ENCODE measurements at places on chromosomes 4 and X. TPM values are rescaled to one million over a fixed set of nuclear protein-coding genes. Genes with fewer than 3 reads are reported as not detected.

YIPF6 gene
- total RNA-seq = 41.6 TPM

ADGRG4 gene
- 0.13 TPM for total RNA-seq

ZCCHC12 gene
- not detected for total RNA-seq

TTC29 gene
- 0.28 TPM for total RNA-seq

CTAG2 gene
- 0.28 TPM for total RNA-seq

NR3C2 gene
- 43.4 TPM for total RNA-seq

ARMCX1 gene
- total RNA-seq = 15.6 TPM

FAAH2 gene
- total RNA-seq = 17.0 TPM

GUCY1B1 gene
- 24.7 TPM for total RNA-seq

PHOX2B gene
- not detected for total RNA-seq

BST1 gene
- 5.3 TPM for total RNA-seq

PI4K2B gene
- 11.8 TPM for total RNA-seq
